ENCODE measurements at places on chromosomes 12 and 14.

DNA sequence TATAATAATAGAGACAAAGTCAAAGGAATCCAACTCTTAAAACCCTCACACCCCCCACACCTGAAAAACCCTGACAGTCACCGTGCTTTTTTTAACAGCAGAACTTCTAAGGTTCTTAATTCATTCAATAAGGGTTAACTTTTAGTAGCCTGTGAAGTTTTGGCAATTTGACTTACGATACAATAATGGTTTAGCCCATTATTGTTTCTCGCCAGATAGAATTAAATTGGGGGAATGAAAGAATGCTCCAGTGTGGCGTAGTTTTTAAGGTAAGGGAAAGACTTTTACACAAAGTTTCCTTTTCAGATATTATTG lies 604 bp upstream of the MAGOHB start:
- peak; percentile 5 for DNase-seq

DNA sequence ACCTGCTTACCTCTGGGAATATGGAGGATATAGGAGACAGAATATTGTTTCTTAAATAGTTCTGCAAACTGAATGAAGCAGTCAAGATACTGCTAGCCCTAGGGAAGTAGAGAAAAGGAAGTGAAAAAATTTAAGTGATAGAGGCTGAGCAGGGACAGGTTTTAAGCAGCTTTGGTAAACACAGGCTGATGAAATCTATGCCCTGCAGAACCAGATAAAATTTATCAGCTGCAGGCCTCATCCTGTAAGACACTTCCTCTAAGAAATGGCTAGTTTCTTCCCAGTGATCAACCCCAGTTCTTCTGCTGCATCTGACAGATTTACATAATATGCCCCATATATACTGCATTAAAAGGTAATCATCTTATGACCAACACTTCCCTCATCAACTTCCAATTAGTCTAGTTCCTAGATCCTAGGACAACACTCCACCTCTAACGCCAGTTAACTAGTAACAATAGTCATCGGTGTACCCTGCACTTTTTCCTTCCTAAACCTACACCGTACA lies 1.3 kb upstream of the ESYT1 start:
- DNase-seq: no peak

DNA sequence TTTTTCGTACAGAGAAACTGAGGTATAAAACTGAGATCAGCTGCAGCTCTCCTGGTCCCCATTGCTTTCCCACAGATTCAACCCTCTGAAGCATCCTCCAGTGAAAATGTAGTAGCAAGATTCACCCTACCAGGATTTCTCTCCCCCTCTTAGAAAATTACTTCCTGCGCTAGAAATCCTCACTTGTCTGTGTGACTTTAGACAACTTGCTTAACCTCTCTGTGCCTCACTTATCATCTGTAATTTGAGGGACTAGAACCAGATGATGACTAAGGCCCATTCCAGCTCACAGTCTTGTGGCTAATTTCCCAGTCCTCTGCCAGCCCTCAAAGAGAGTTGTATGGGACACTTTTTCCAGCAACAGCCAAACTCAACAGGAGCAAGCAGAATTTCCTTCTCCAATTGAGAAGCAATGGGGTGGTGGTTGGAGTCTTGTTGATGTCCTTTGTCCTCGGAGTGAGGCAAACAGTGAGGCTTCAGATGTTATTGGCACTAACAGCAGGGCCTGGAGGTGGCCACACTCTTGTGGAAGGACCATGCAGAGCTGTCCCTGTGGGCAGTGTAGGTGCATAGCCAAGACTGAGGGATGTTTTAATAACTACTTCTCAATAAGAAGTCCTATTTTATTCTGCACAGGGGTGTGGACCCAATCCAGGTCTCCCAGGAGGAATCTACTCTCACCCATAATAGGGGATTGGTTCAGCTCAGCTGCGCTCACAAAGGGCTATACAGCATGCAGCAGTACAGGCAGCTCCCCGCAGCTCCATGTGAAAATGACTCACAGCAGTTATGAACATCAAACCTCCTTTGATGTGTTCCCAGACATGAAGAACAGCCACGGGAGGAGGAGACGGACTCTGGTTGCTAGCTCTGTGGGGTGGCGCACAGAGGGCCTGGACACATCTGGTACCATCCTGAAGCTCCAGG lies 200.1 kb downstream of the DAD1 start:
- DNase-seq: peak; percentile 31

DNA sequence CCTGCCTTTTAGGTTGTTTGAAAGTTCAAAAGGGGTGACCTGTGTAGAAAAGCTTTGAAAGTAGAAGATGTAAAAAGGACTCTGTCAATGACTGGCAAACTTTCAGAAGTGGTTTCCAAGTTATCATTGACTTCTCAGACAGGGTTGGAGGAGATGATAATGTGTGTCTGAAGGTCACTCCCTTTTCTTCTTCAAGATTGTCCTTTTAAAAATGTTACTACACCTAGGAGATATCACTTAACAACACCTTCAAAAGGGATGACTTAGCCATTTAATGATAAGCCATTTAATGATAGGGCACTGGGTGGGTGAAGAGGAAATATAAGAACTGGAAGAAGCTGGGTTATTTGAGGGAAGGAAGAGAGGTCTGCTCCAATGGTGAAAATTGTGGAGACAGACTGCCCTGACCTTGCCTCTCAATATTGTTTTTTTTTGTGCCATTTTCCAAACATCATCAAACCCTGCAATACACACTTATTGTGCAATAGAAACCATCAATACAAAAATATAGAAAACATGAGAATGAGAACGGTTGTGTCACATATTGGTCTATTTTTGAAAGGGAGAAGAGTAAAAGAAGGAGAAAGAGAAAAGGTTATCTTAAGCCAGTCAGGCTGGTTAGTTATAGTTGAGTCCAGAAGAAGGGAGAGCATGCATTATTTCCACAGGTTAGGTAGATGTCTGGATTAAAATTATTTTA lies 38.8 kb downstream of the BEST3 start:
- no peak for DNase-seq

DNA sequence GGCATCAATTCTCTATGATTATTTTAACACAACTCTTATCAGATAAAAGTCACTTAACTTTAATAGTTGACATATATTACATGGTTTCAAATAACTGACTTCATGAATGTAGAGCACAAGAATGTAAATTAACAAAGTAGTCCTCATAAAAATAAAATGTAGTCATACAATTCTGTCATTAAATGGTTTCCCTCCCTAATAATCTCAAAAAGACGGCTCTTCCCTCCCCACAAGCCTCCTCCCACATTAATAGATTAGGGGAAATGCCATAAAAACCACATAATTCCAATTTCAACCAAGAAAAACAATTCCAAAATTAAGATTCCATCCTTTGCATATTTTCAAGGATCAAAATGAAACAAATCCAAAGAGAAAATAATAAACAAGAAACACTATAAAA lies 36.7 kb downstream of the SPTLC2 start:
- DNase-seq: no peak

All from cardiac muscle cell (in vitro differentiated cells and primary cell).